ENCODE measurements at places on chromosomes 4 and X.
A peak's percentile ranks its signal among the peaks of the same experiment; 100 is the strongest.

GRCh38 chr4:17561195-17561909 lies 15.6 kb upstream of the LAP3 start:
- DNase-seq: no peak

GRCh38 chr4:104206784-104207183 lies 287.9 kb downstream of the CXXC4 start:
- DNase-seq: no peak

GRCh38 chr4:88003261-88003660 lies 4.2 kb upstream of the PKD2 start:
- DNase-seq: no peak

DNA sequence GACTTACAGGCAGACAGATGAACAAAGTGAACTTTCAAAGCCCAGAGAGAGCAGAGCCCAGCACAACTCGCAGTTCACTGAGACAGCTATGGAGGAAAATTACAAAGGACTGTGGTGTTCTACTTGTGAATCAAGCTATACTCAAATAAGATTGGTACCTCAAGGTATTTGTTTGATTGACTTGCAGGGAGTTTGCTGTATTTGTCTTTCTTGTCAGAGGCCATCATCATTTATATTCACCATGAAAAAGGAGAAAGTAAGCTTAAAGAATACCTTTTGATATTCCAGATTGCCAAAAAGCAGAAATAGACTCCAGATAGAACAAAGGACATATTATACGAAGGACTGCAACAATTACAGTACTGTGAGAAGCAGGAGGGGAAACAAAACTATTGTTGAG lies 1047.9 kb downstream of the RPA4 start:
- no peak for DNase-seq

GRCh38 chr4:137359691-137360315 lies 172.5 kb downstream of the PCDH18 start:
- no peak for DNase-seq

DNA sequence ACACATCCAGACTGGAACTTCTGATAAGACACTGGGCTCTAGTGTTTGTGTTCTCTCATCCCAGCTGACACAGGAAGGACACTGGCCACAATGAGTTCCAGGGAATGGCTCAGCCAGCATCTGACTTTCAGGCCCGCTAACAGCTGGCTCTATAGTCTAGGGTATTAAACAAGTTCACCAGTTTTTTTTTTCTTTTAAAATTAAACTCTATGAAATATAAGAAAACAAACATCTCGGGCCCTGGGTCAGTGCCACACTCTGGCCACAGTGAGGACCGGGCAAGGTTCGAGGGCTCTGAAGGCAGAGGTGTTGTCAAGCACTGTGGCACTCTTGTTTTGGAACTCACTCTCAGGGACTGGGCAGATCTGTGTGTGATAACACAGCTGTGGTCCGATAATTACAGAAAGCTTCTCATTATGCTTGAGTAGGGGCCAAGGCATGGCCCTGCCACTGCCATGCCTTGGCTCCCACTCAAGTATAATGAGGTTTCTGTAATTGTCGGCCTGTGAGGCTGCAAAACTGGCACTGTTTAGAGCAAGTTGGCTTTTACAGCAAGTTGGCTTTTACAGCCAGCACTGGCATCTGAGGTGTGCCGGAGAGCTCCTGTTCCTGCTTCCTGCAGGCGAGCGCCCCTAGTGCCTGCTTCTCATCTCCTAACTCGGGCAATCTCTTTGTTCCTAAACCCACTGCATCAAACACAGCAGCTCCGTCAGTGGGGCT lies 62.8 kb downstream of the PPP1R2C start:
- DNase-seq: no peak

DNA sequence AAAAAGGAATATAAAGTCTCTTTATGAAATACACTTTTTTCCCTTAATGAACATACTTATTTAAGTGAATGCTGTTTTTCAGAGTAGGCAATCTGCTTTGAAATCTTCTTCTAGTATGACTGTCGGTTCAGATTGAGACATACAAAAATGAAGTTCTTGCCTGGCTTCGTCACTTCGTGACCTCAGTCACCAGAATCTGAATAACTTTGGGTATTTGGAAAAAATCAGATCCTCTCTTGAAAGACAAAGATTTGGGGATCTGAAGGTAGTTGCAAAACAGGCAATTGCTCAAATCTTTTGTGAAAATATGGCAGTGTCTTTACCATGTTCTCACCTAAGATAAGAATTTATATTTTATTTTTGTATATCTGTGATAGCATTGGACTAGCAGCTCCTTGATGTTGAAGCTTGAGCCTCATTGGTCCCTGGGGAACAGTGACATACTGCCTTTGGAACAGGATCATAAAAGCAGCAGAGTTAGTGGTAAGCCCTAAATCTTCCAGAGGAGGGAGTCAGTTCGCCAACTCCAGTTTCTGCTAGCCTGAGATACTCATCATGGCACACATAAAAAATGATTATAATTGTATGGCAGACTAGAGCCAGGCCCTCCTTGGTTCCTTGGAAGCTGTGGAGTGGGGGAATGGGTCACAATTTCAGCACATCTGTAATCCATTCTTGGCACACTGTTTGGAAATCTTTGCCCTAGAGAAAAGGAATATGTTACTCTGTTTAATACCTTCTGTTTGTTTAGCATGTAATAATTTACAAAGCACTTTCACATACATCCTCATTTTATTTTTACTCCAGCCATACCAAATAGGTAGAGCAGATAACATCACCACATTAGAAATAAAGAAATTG lies 5.0 kb downstream of the ARFIP1 start:
- DNase-seq: no peak

GRCh38 chr4:71009086-71009485 lies 15.6 kb downstream of the DCK start:
- no peak for DNase-seq

- no peak for DNase-seq
Observed at GRCh38 chr4:147948336-147948735, 216.4 kb downstream of the ARHGAP10 start.

DNA sequence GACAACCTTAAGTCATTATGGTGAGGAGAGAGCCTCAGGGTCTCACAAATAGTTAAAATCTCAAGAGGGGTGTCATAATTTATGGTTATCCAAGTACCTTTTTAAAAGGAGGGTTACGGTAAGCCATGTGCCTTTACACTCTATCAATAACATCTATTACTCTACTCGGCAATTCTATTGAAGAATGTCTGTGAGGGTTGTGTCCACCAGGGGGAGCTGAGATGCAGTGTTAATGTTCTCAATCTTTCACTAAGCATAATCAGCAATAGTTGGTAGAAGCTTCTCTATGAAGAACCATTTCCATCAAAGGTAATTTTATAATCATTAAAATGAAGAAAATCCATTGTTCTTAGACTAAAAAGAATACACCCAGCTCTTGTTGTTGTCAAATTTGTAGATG lies 457.4 kb downstream of the CENPC start:
- DNase-seq: peak; percentile 9

DNA sequence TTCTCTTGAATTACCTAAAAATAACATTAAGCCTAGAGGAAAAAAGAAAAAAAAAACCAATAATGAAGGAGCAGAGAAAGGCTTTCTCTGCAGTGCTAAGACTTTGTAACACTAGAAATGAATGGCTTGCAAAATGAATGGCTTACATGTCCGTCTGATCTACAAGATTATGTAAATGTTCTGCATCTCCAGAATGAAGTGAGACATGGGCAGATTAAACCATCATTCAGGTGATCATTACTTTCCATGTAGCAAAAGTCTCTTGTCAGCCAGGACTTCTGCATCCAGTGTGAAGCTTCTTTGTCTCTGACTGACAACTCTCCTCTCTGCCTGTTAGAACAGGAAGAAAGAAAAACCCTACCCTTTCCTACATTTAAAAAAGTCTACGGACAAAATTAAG lies 304.3 kb downstream of the LDB2 start:
- no peak for DNase-seq

DNA sequence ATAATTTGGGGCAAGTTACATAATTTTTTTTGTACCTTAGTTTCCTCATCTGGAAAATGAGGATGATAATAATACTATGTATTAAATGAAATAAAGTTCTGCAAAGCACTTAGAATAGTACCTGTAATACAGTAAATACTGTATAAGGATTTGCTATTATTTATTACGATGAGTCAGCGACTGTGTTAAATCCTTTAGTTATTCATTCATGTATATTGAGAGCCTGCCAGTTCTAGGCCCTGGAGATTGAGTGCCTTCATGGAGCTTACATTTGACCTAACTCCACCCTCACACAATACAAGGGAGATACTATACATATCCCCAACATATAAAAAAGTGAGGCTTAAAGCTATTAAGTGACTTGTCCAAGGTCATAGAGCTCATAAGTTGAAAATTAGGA lies 67.0 kb upstream of the CITED1 start:
- no peak for DNase-seq

- no peak for DNase-seq
Observed at GRCh38 chr4:108730579-108730978, 32.3 kb downstream of the ETNPPL start.

DNA sequence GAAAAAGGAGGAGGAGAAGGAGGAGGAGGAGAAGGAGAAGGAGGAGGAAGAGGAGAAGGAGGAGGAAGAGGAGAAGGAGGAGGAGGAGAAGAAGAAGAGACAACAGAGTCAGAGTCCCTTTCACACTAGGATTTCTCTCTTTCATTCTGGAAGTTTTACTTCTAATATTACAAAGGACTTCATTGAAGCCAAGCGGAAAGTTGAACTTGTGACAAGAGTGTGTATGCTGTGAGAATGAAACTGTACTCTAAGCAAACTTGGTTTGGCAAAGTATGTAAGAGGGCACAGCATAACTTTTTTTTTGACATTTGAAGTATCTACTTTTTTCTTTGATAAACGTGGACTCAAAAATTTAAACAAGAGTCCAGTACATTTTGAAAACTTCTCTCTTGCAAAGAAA lies 48.0 kb downstream of the CXCL8 start:
- DNase-seq: no peak

GRCh38 chr4:82423245-82424054 lies 6.8 kb downstream of the HNRNPDL start:
- no peak for DNase-seq

DNA sequence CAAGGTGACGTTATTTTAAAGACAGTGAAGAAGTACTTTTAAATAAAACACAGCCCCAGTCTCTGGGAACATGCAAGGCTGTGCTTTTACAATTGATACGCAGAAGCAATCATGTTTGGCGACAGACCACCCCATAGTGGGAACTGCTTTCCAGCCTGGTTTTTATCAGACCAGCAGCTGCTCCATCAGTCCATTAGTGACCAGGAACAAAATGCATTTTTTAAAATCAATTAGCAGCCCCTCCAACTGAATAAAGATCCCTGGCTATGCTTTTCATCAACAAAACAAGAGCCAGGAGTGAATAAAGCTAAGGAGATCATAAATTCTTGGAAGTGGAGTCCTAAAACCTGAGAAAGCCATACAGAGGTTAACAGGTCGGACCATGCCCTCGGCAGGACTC lies 153.0 kb upstream of the TENM3 start:
- DNase-seq: no peak

DNA sequence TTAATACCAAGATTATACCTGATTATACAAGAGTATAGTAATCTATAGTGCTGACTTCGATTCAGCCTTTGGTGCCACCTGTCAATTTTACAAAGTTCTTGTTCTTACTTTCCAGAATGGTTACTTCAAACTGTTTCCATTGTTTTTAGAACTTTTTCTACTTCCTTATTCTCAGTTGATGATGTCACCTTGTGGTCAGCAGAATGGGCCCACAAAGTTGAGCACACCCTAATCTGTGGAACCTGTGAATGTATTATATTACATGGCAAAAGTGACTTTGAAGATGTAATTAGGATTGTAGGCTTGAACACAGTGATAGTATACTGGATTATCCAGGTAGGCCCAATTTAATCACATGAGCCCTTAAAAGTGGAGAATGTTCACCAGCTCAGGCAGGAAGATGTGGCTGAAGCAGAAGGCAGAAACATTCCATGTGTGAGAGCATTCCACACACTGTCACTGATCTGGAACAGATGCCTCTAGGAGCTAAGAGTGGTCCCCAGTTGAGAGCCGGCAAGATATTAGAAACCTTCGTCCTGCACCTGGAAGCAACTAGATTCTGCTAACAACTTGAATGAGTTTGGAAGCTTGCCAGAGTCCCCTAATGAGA lies 6.3 kb upstream of the SGMS2 start:
- no peak for DNase-seq

DNA sequence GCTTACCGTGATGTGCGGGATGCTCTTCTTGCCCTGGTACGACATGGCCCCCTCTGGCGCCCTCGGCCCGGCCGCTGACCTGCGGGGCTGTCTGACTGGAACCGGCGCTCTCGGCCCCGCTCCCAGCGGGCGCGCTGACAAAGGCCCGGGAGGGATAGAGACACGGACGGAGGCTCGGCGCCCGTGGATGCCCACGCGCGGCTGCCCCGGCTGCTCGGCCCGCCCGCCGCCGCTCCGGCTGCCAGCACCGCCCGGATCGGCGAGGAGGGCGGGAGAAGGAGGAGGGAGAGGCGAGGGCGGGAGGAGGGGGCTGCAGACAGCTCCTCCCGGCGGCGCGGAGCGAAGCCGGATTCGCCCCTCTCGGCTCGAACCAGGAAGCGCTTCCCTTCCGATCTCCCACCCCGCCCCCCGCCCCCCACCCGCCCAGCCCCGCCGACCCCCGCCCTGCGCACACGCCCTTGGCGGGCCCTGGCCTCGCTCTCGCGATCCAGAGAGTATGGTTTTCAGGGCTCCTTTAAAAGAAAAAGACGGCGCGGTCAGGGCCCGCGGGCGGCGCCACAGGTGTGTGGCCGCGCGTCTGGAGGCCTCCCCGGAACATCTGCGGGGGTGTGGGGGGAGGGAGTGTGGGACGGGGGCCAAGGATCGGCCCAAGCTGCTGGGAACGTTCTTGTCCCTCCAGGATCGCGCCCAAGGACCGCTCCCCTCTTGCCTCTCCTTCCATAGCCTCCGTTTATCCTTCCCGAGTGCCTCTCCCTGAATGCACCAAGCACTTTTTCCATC lies 4.5 kb downstream of the CRMP1 start:
- DNase-seq: no peak

- peak; percentile 67 for DNase-seq
Observed at GRCh38 chr4:76689145-76689817, 208.7 kb downstream of the SOWAHB start.

- DNase-seq: no peak
Observed at GRCh38 chr4:182207830-182208396, 35.3 kb upstream of the TENM3 start.

DNA sequence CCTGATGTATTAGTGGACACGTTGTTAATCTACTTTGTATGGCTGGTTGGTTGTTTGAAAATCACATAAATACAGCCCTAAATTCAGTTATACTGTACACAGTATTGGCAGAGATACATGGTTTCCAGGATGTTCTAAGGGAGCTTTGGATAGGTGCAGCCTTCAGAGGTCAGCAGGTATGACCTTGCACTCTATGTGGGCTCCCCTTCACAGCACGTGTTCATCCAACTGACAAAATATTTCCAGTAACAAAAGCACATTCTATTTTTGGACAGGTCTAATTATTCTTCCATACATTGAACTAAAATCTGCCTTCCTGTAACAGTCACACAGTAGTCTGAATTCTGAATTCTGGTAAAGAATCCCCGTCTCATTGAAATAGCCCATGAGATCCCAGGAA lies 92.8 kb upstream of the RAPGEF2 start:
- no peak for DNase-seq

- peak; percentile 33 for DNase-seq
Observed at GRCh38 chr4:54971474-54971950, 153.9 kb downstream of the KDR start.

GRCh38 chr4:52748432-52748831 lies 2.8 kb downstream of the ERVMER34-1 start:
- no peak for DNase-seq
